ENCODE measurements at places on chromosomes 1 and 21.

GRCh38 chr1:17539118-17539476, 401 bp upstream of the ARHGEF10L start:
- DNase-seq = no peak

GRCh38 chr1:235679005-235679404, 29.4 kb upstream of the GNG4 start:
- no peak for DNase-seq

- no peak for DNase-seq
Measured at GRCh38 chr1:56435434-56436262, 143.7 kb downstream of the PLPP3 start.

- DNase-seq = no peak
Measured at GRCh38 chr21:20004367-20004766, 993.8 kb upstream of the NCAM2 start.

- DNase-seq = no peak
Measured at GRCh38 chr1:192929597-192929996, 120.8 kb downstream of the RGS2 start.

DNA sequence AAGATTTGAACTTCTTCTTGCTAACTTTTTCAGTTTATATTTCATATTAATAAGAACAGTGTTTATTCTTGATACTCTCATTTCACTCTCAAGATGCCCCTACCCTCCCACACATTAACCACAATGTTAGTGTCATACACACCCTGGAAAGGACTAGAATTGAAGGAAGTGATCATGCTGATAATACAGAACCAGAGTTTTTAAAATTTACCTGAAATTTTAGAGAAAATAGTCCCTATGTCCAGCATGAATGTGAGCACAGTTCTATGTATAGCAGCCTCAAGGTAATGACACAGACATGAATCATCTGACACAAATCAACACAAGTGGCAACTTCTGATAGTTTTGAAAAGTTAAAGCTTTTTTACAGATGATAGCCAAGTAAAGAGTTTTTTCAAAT, 26.0 kb downstream of the RGS1 start:
- DNase-seq = no peak

DNA sequence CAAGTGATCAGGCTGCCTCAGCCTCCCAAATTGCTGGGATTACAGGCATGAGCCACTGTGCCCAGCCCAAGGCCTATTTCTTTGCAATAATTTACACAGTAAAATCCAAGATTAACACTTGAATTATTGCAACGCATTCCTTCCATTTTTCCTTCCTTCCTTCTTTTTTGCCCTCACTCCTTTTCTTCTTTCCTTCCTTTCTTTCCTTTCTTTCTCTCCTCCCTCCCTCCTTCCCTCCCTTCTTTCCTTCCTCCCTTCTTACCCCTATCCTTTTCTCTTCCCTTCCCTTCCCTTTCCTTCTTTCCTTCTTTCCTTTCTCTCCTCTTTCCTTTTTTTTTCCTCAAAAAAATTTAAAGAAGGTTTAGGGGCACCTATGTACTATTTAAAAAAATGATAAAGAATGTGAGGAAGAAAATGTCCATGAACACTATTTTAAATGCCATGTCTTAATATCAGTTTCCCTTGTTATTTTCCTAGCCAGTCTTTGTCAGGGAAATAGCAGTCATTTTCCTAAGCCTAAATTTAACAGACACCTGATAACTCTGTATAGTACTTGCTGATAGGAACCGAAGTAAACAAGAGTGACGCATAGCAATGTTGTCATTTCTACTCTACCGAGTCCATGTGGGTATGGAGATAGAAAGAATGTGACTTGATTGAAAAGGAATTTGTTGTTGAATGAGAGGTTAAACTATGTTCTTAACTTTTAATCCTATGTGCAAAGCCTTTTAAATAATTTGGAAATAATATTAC, 79.8 kb upstream of the HMCN1 start:
- DNase-seq = no peak

DNA sequence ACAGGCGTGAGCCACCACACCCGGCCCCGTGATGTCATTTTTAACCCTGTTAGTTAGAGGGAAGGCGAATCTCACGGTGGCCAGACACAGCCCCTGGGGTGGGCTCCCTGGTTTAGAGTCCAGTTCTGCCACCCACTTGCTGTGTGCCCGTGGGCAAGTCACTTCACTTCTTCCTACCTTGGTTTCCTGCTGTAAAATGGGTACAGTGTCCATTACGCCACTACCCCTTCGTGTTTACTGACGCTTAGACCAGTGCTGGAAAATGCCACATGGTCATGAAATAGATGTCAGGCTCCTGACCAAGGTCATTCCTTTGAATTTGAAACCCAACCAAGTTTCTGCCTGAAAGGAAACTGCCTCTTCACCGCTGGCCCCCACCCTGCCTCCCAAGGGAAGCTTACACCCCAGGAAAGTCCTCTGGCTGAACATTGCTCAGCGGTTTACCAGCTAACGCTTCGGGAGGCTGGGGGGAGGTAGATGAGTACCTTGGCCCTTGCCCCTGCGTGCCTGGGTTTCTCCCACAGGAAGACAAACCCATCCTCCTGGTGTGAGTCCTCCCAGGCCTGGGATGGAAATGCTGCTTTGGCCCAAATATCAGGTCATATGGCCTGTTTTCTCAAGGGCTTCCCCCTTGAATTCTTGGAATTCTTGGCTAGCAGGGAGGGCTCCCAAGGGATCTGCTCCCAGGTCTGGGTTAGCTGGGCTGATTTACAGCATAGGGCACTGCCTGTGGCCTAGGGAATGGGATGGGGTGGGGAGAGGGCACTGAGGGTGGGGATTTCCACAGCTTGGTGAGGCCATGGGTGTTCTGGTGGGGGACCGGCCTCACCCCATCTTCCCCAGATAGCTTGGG, 7.6 kb upstream of the AADACL4 start:
- no peak for DNase-seq

- DNase-seq = no peak
Measured at GRCh38 chr1:233121947-233122559, 171.6 kb downstream of the NTPCR start.

GRCh38 chr1:41144285-41144684, 97.8 kb downstream of the SCMH1 start:
- no peak for DNase-seq

DNA sequence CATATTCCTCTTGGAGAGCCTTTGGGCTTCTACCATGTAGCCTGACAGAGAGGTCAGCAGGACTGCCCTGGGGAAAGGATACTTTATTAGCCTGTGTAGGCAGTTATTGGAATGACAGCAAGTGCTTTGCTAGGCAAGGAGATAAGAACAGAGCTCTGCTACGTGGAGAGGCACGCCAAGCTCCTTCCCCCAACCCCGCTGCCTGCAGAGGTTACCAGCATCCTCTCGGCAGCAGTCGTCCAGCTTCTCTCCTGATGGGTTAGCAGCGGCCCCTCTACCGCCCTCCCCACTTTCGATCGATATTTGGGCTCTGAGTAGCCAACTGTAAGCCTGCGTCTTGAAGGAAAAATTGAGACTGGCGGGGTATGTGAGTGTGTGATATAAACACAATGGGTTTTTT, 122.3 kb downstream of the DHRS3 start:
- DNase-seq = no peak

- no peak for DNase-seq
Measured at GRCh38 chr1:110714374-110714995, 39.7 kb upstream of the KCNA3 start.

DNA sequence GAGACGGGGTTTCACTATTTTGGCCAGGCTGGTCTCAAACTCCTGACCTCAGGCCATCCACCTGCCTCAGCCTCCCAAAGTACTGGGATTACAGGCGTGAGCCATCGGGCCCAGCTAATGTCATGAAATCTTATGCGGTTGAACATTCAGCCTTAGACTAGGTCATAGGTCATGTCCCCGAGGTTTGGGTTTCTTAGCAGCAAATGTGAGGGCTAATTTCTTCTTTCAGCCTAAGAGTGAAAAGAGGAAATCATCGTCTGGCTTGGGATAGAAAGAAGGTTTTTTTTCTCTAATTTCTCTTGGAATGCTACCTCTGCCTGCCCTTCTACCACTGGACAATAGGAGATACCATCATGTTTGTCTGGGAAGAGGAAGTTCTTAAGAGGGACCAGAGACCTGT, 18.0 kb upstream of the PIK3CD start:
- DNase-seq = no peak

- DNase-seq = no peak
Measured at GRCh38 chr1:51745304-51745570, 128.3 kb downstream of the OSBPL9 start.
